ENCODE measurements at places on chromosomes 6 and 20. TPM values are rescaled to one million over a fixed set of nuclear protein-coding genes. Genes with fewer than 3 reads are reported as not detected.

- H3K4me3 ChIP-seq, result peak overlapping the region; percentile 45
- no peaks in the 10 kb centered on the region for H3K36me3 ChIP-seq
- H3K27me3 ChIP-seq, result peaks cover 24% of the 10 kb centered on the region
- DNase-seq, result peak; percentile 39
Measured at GRCh38 chr20:2750491-2751251, 49.8 kb downstream of the CPXM1 start.

DNA sequence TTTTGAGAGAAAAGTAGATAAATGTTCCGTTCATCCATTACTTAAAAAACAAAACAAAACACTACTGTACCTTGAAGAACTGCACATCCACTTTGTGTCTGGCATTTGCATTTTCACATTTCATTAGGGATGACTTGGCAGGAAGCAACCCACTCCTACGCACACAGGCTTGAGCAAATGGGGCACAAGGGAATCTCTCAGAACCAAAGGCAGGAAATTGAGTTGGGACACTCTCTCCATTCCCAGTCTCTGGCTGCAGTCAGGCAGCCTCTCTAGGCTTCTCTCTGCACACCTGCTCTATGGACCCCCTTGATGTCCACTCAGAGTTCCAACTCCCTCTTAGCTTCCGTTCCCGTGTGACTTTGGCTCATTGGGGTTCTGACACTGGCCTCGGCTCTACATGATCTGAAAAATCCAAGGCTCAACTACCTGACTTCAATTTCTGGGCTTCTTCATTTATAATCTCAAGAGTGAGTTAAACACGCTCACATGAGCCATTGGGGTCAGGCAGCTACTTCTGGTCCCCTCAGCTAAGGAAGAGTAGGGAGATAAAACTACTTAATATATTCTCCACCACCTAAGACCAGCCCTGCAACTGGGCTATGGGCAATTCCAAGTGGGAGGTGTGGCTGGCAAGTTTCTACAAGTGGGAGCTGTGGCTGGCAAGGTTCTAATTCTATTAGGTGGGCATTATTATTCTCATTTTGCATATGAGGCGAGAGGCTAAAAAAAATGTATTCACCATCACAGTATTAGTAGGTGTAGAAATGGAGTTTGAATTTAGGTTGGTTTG lies 251.9 kb downstream of the SOD2 start:
- H3K4me3 ChIP-seq, result no peak overlapping the region
- no peak for DNase-seq
- no peaks in the 10 kb centered on the region for H3K4me1 ChIP-seq
- H3K36me3 ChIP-seq, result no peaks in the 10 kb centered on the region
- peaks cover 15% of the 10 kb centered on the region for H3K27me3 ChIP-seq

TNF gene
- 92.5 TPM for total RNA-seq

HLA-G gene
- total RNA-seq, result 3.8 TPM

- H3K27me3 ChIP-seq, result peaks cover 19% of the 10 kb centered on the region
- DNase-seq, result no peak
- H3K4me3 ChIP-seq, result no peak overlapping the region
- H3K27ac ChIP-seq, result no peak overlapping the region
- H3K36me3 ChIP-seq, result no peaks in the 10 kb centered on the region
- no peaks in the 10 kb centered on the region for H3K4me1 ChIP-seq
Measured at GRCh38 chr6:45772886-45773495, 242.7 kb downstream of the CLIC5 start.

DNA sequence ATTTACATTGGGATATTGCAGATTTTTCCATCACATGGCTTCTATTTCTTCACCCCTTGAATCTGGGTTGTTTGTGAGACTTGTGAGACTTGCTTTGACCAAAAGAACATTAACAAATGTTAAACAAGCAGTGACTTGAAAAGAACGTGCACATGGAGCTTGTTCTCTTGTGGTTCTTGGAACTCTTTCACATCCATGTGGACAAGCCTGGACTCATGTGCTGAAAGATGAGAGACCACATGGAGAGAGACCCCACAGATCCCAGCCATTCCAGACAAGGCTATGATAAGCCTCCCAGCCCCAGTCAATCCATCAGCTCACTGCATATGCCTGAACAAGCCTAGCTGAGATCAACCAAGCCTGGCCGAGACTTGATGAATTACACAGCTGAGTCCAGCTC lies 1365.7 kb upstream of the GJE1 start:
- no peak for DNase-seq
- H3K4me3 ChIP-seq, result no peak overlapping the region
- peaks cover 5% of the 10 kb centered on the region for H3K27me3 ChIP-seq

CGA gene
- total RNA-seq, result not detected

GRCh38 chr6:49155316-49155715 lies 307.7 kb downstream of the MMUT start:
- no peaks in the 10 kb centered on the region for H3K27me3 ChIP-seq
- H3K36me3 ChIP-seq, result no peaks in the 10 kb centered on the region
- no peak for DNase-seq
- no peak overlapping the region for H3K27ac ChIP-seq
- no peak overlapping the region for H3K4me3 ChIP-seq

GNRH2 gene
- 0.36 TPM for total RNA-seq

- H3K4me1 ChIP-seq, result peaks cover 35% of the 10 kb centered on the region
- no peaks in the 10 kb centered on the region for H3K36me3 ChIP-seq
- H3K4me3 ChIP-seq, result no peak overlapping the region
- no peak overlapping the region for H3K27ac ChIP-seq
- DNase-seq, result no peak
Measured at GRCh38 chr6:18392346-18392877, 5.3 kb downstream of the RNF144B start.

HLA-DOB gene
- total RNA-seq, result 11.6 TPM

DNA sequence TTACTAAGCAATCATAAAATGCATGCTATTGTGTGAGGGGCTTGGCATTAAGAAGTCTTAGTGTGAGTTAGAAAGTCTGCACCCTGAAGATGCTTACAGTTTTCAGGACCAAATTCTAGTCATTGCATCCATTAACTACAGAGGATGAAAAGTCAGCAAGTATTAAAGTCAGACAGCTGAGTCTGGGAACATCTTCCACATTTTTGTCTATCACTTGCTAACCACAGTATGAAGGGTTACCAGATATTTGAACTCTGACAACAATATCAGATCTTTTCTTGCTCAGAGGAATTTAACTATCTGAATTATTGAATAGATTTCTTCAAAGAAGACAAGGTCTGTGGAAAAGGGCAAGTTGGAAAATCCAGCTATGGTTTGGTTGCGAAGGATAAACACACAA lies 264.4 kb downstream of the BTBD9 start:
- DNase-seq, result no peak
- H3K27ac ChIP-seq, result no peak overlapping the region
- no peaks in the 10 kb centered on the region for H3K36me3 ChIP-seq
- H3K4me1 ChIP-seq, result no peaks in the 10 kb centered on the region
- no peaks in the 10 kb centered on the region for H3K27me3 ChIP-seq
- H3K4me3 ChIP-seq, result no peak overlapping the region

TTPAL gene
- total RNA-seq, result 19.5 TPM

DNA sequence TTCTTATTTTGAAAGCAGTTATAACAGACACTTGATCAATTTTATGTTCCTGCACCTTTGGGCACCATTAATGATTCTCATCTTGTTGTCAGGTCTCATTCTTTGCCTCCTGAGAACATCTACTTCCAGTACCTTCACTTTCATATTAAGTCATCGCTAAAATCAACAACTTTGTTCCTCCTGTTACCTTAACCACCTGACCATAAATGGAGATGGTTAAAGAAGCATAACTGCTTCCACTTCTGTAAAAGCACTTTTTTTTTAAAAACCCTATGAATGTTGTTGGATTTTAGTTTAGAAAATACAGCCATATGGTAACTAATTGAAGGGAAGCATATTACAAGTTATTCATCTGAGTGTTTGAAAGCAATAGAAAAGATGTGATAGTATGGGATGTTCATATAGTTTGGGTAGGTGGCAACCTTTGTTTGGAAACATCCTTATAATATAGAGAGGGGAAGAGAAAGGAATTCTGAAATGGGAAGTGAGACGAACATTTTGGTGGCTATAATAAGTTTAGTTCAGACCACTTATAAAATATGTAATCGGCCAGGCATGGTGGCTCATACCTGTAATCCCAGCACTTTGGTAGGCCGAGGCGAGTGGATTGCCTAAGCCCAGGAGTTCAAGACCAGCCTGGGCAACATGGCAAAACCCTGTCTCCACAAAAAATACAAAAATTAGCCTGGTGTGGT lies 53.9 kb downstream of the AFG1L start:
- H3K27me3 ChIP-seq, result no peaks in the 10 kb centered on the region
- peak overlapping the region; percentile 63 for H3K27ac ChIP-seq
- no peak overlapping the region for H3K4me3 ChIP-seq
- H3K4me1 ChIP-seq, result peaks cover 13% of the 10 kb centered on the region
- DNase-seq, result no peak

THBD gene
- not detected for total RNA-seq

DNA sequence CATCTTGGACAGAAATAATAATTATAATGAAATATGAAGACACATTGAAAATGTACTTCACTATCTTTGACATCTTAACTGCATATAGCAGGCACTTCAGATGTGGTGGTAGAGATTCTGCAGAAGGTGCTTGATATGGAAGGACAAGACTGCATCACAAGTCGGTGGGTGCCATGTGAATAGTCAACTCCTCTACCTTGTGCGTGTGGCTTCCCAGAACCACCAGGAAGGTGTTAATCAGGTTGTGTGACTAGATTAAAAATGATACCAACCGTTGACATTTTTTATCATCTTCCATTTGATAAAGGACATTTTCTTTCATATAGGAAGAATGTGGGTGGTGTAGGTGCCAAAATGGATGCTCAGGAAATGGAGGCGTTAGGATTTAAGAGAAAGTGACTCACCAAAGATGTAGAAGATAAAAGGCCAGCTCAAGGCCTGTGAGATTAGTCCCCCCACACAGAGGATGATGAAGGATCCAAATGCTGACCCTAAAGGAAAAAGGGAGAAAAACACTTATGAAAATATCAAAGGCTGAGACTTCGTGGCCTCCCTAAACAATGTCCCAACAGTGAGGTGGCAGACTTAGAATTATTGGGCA lies 12.3 kb downstream of the SLC17A2 start:
- peaks cover 9% of the 10 kb centered on the region for H3K4me1 ChIP-seq
- H3K27ac ChIP-seq, result no peak overlapping the region

DNA sequence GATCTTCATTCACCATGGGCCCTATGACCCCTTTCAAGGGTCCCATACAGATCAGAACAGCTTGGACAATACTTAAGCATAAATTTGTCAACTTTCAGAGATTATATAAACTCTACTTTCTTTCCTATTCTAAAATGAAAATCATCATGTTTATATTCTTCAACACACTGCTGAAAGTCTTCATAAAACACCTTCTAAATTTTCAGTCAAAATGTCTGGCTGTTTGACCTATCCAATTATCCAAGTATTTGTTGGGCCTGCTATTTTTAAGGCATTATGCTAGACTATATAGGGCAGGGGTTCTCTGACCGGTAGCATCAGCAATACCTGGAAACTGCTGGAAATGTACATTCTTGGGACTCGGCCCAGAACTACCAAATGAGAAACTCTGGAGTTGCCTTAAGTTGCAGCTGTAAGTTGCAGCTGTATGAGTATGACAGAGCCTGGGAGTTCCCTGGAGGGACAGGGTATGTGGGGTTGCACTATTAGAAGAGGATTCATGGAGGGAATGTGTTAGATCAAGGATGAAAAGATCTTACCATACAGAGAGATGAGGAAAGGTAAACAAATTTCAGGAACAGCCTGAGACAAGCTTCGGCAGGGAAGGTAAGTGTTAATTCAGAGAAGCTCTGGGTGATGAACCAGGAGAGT lies 293.0 kb downstream of the ADGB start:
- H3K27ac ChIP-seq, result no peak overlapping the region
- peaks cover 4% of the 10 kb centered on the region for H3K4me1 ChIP-seq
- no peaks in the 10 kb centered on the region for H3K36me3 ChIP-seq
- H3K27me3 ChIP-seq, result peaks cover 14% of the 10 kb centered on the region

DNA sequence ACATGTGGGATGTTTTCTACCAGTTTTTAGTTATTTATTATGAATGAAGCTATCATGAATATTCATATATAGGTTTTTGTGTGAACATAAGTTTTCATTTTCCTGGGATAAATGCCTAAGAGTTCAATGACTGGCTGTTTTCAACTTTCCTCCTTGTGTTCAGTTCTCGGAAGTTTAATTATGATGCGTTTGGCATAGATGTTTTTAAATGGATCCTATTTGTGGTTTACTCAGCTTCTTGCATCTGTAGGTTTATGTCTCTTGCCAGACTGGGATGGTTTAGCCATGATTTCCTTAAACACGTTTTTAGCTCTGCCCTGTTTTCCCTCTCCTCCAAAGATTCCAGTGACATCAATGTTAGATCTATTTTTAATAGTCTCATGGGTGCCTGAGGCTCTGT lies 411.1 kb upstream of the CDH4 start:
- no peak overlapping the region for H3K27ac ChIP-seq
- H3K27me3 ChIP-seq, result peaks cover 5% of the 10 kb centered on the region
- H3K4me1 ChIP-seq, result no peaks in the 10 kb centered on the region
- H3K36me3 ChIP-seq, result no peaks in the 10 kb centered on the region

- no peak overlapping the region for H3K4me3 ChIP-seq
- H3K27me3 ChIP-seq, result no peaks in the 10 kb centered on the region
- H3K27ac ChIP-seq, result no peak overlapping the region
- peaks cover 57% of the 10 kb centered on the region for H3K36me3 ChIP-seq
Measured at GRCh38 chr20:37090407-37090806, 5.4 kb downstream of the RBL1 start.

KIAA1755 gene
- total RNA-seq, result not detected

- H3K27ac ChIP-seq, result peak overlapping the region; percentile 78
- peaks cover 2% of the 10 kb centered on the region for H3K4me1 ChIP-seq
- H3K4me3 ChIP-seq, result no peak overlapping the region
- no peaks in the 10 kb centered on the region for H3K27me3 ChIP-seq
Measured at GRCh38 chr6:161104966-161105365, 113.4 kb downstream of the MAP3K4 start.

DNA sequence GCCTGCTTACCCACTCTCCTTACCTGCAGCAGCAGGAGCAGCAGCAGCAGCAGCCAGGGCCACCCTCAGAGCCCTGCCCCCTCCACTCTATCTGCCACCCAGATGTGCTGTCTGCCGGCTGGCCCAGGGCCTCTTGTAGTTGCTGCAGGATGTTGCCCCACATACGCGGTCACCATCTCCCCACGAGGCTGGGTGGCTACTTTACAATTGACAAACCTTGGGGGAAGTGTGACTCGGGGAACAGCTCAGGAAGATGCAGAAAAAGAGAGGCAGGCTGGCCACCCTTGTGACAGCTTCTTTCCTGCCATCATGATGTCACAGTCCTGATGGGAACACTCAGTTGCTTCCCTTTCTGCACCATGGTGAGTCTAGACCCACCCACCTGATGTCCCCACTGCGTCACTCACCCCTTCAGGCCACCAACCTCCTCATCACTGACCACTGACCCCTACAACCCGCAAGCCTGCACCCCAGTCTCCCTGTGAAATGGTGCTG lies 14.5 kb downstream of the TREM1 start:
- H3K4me1 ChIP-seq, result peaks cover 4% of the 10 kb centered on the region
- no peak overlapping the region for H3K4me3 ChIP-seq
- DNase-seq, result peak; percentile 24

MAS1 gene
- total RNA-seq, result not detected

DNA sequence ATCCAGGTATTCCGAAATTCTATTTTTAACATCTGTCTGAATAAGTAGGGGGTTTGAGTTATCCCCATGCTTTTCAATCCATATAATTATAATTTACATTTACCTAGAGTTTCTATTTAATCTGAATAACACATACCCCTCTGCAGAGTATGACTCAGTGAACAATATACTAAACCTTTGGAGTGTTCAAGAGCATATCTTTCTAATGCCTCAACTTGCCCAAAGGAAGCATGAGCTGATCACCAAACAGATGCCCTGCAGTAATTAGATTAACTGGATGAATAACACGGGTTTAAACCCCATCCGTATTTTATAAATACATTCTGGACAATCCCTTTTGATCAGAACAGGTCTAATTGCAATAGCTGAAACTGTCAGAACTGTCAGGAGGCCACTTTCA lies 897.1 kb downstream of the TFAP2A start:
- H3K4me1 ChIP-seq, result peaks cover 5% of the 10 kb centered on the region
- H3K36me3 ChIP-seq, result no peaks in the 10 kb centered on the region
- H3K27ac ChIP-seq, result no peak overlapping the region
- H3K27me3 ChIP-seq, result peaks cover 3% of the 10 kb centered on the region

TCF15 gene
- 0.23 TPM for total RNA-seq
